ELR (cell line): ENCODE measurements at places on chromosomes 2 and 18.
A peak's percentile ranks its signal among the peaks of the same experiment; 100 is the strongest.

- peak; percentile 42 for DNase-seq
Observed at GRCh38 chr2:112646791-112647689, 1.3 kb downstream of the SLC20A1 start.

DNA sequence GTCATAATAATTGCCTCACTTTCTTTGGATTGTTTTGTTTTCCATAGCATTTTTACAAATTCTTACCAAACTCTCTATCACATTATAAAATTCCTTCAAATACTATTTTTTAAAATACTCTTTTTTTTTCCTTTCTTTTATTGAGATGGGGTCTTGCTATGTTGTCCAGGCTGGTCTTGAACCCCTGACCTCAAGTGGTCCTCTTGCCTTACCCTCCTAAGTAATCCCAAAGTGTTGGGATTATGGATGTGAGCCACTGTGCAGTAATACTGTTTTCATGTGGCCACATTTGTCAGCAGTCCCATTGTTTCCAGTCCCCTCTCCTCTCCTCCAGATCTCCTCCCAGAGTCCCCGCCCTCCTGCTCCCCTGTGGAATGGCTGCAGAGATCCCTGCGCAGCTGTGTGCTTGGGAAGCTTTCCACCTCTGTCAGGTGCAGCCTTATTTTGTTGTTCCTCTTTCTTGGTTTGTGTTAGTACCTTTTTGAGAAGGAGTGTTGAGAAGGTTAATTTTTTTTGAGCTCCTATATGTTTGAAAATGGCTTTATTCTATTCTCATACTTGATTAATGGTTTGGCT lies 227.3 kb downstream of the LOXHD1 start:
- DNase-seq: no peak

GRCh38 chr2:37689751-37690150 lies 18.3 kb upstream of the CDC42EP3 start:
- no peak for DNase-seq

- no peak for DNase-seq
Observed at GRCh38 chr2:8927510-8928455, 75.7 kb downstream of the MBOAT2 start.

DNA sequence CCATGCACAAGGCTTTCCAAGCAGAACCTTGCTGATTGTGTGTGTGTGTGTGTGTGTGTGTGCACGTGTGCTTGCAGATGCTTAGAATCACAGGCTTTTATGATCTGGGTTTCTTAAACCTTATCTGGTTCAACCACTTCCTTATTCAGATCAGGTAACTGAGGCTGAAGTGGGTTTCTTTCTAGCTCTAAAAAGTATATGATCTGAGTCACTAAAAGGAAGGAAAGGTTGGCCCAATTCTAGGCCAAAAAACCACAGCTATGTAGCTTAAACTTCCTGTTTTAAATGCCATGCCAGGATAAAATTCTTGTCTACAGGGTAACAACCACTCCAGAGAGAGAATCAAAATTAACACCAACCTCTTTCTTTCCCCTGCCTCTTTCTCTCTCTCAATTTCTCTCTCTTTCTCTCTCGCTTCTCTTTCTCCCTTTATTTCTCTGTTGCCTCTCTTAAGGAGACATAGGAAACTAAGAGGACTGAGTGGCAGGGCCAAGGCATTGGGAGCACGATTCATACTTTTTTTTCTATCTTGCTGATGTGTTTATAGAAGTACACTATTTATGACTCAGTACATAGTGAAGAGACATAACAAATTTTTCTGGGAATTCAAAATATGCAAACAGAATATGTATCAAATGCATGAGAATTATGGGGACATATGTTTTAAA lies 140.3 kb downstream of the TRIB2 start:
- peak; percentile 88 for DNase-seq

- DNase-seq: no peak
Observed at GRCh38 chr18:54812885-54813284, 15.4 kb upstream of the RAB27B start.

DNA sequence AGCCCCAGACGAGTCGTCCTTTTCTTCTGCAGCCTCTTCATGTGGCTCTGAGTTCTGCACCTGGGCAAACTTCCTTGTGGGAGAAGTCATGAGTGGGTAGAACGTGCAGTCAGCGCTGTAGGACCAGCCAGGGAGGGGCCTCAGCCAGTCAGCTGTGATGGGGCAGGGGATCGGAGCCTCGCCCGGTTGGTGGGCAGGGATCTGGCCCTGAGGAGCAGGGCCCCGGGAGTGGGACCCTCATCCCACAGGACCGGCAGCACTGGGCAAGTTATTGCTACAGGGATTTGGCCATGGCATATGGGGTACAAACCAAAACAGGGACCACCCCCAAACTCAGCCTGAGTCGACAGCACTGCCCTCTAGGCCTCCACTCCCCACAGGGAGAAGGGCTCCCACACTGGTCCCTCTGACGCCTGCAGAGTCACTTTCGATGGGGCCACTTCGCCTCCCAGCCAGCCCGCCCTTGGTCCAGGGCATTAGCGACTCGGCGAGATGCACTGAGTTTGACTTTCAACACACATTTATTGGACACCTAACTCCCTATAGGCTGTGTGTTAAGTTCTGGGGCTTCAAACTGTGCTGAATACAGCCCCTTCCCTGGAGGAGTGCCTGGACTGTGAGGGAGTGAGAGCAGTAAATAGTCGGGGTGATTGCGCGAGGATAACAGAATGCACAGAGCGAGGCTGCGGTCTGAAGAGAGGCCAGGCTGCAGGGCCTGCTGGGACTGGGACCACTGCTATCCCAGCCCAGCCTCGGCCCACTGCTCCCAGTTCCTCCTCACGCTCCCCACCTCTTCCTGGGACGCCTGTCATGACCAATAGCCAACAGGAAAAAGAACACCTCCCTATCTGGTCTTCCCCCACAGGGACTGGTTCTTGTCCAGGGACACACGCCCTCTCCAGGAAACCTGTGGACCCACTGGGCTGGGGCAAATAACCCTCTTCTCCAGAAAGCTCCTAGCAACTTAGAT lies 55.9 kb downstream of the SDC1 start:
- no peak for DNase-seq

- DNase-seq: peak; percentile 22
Observed at GRCh38 chr2:10839813-10840212, 27.2 kb upstream of the PDIA6 start.

DNA sequence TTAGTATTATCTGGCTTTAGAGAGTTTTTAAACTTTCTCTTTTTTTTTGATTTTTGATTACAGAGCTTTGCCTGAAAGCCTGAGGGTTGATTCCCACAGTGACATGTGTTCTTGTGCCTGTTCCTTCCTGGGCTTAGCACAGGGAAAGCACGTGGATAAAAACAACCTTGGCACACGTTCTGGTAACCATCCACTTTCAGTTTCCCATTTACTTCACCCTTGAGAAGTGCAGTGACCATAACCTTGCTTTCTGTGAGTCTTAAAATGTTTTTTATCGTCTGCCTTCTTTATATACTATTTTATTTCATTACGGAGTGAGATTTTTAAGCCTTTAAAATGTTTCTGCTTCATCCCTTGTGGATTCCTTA lies 11.5 kb downstream of the CD226 start:
- no peak for DNase-seq

GRCh38 chr2:128423788-128424165 lies 105.1 kb upstream of the HS6ST1 start:
- no peak for DNase-seq

DNA sequence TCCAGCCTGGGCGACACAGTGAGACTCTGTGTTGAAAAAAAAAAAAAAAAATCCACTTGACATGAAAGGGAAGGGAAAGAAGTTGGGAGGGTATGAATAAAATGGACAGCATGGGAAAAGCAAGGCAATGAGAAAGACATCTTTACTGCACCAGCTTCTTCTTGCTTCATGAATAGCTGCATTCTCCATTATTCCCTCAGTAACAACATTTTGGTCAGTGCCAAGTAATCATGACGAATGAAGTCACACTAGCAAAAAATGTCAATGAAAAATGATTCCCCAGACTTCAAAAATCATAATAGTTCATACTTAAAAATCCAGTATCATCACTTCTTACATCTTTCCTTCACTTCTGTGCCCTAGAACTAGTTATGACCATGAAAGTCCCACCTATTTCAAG lies 30.4 kb downstream of the ADAM17 start:
- no peak for DNase-seq

DNA sequence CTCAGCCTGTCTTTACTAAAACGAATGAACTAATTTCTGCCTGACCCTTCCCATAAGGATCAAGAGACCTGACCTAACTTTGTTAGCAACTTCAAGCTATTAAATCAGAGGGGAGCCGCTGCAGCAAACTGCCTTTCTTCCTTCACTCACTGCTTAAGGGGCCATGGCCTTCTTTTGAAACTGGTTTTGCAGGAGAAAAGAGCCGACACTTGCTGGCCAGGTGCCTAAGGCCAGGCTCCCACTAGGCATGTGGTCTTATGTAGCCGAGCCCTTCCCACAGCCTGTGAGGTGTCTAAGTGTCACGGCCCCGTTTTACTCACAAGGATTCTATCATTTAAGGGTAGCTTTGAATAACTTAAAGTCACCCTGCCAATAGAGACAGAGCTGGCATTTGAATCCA lies 130.8 kb downstream of the ZNF236 start:
- DNase-seq: no peak
